ENCODE measurements at places on chromosomes 2 and 18.

GRCh38 chr2:26537826-26538475 is 60.0 kb upstream of the OTOF start:
- DNase-seq = no peak

GRCh38 chr2:85134255-85134895 is 1.2 kb downstream of the TCF7L1 start:
- DNase-seq = no peak

- DNase-seq = no peak
Observed at GRCh38 chr18:8177330-8178016, 431.8 kb upstream of the RAB12 start.

DNA sequence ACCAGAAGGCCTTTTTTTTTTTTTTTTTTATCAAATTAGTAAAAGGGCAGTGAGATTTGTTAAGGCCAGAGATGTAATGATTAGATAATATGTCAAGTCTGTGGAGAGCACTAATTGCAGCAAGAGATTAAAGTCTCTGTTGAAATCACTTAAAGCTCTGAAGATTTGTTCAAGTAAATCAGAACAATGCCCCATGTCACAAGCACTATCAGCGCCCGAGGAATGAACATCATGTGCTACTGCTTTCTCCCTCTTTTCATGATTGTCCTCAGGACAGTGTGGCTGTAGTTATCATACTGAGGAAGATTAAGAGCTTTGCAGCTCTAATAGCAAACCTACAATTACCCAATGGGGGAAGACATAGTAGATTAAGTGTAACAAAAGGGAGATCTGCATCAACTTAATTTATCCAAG is 71.1 kb downstream of the TDRD15 start:
- no peak for DNase-seq

DNA sequence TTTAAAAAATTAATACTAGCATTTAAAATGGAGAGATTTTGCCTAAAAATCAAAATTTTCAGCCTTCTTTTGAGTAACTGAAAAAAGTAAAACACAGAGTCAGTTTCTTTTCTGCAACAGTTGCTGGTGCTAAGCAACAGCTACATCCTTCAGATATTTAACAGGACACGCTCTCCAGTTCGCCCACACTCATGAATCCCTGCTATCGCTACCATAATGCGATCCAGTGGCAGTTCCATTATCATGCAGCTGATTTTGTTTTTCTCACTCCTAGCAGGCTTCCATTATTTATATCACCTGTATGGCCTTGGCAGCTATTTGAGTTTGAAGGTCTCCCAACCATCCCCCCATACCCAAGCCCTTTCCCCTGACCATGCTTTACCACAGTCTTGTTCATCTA is 93.1 kb upstream of the NCKAP5 start:
- DNase-seq = no peak

- DNase-seq = no peak
Observed at GRCh38 chr2:14677039-14677438, 44.5 kb downstream of the LRATD1 start.

GRCh38 chr2:229856413-229856812 is 65.4 kb downstream of the TRIP12 start:
- DNase-seq = no peak

GRCh38 chr2:11534746-11535484 is 1.1 kb downstream of the GREB1 start:
- no peak for DNase-seq

GRCh38 chr2:24717263-24717951 is 75.8 kb downstream of the PTRHD1 start:
- no peak for DNase-seq

DNA sequence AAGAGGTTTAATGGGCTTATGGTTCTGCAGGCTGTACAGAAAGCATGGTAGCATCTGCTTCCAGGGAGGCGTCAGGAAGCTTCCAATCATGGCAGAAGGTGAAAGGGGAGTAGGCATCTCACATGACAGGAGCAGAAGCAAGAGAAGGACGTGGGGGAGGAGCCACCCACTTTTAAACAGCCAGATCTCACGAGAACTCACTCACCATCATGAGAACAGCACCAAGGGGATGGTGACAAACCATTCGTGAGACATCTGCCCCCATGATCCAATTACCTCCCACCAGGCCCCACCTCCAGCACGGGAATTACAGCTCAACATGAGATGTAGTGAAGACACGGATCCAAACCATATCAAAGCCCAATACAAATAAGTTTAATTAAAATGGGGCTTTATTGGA is 113.8 kb downstream of the ATL2 start:
- DNase-seq = no peak

- DNase-seq = no peak
Observed at GRCh38 chr2:177270531-177270930, 6.0 kb upstream of the NFE2L2 start.

DNA sequence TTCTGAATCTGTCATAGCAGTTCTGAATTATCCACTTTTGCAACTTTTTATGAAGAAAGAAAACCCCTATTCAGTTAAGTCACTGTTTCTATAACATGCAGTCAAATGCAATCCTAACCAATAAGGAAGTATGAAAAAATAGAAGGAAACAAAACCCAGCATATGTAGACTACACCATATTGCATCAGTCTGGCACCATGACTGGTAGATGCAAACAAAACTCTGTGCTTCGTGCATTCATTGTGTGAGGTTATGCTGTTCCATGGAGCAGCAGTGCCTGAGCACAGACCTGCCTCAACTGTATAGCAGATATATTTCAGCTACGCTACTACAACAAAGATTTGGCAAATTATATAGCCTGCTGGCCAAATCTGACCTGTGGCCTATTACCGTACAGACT is 325.5 kb downstream of the LRP1B start:
- no peak for DNase-seq

GRCh38 chr2:61272421-61273070 is 110.6 kb downstream of the C2orf74 start:
- DNase-seq = no peak

GRCh38 chr2:102149243-102149642 is 6.7 kb downstream of the IL1R1 start:
- DNase-seq = no peak

GRCh38 chr2:37831081-37831780 is 93.9 kb upstream of the RMDN2 start:
- DNase-seq = no peak

- no peak for DNase-seq
Observed at GRCh38 chr2:132815516-132815915, 145.5 kb upstream of the LYPD1 start.

- DNase-seq = no peak
Observed at GRCh38 chr2:12605936-12606335, 110.8 kb upstream of the TRIB2 start.

- DNase-seq = no peak
Observed at GRCh38 chr2:28447943-28448792, 47.7 kb upstream of the PLB1 start.

Data from activated CD4-positive, alpha-beta T cell treated with anti-CD3 and anti-CD28 coated beads, Interleukin-2, amount 50 U/mL, for 1 hour (primary cell).